Ascending aorta (tissue), 2 donors: ENCODE measurements at places on chromosomes 5 and 9.

GRCh38 chr9:33124751-33125381 is 42.3 kb downstream of the B4GALT1 start:
- no peak for DNase-seq

- DNase-seq = peak; percentile 80
Observed at GRCh38 chr5:140322751-140323731, 20.1 kb upstream of the PFDN1 start.

DNA sequence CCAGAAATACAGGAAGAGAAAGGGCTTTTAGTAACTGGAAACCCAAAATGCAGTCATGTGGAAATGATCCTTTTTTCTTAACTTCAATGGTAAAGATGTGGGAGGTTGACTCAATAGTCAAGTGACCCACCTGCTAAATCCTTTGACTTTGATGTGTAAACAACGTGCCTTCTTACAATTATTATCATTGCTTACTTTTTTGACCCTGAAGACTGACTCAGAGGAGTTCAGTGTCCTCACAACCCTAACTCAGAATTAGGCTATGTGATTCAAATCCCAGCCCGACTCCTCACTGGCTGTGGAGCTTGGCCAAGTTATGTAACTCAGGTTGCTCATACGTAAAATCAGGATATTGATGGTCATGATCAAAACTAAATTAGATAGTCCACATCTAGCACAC is 27.9 kb downstream of the ANXA1 start:
- DNase-seq = no peak

DNA sequence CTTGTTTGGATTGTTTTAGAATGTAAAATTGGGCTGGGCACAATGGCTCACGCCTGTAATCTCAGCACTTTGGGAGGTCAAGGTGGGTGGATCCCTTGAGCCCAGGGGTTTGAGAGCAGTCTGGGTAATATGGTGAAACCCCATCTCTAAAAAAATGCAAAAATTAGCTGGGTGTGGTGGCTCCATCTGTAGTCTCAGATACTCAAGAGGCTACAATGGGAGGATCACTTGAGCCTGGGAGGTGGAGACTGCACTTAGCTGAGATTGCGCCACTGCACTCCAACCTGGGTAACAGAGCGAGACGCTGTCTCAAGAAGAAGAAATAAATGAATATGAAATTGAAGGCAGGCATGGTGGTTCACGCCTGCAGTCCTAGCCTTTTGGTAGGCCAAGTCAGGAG is 21.3 kb downstream of the MAML1 start:
- no peak for DNase-seq

- DNase-seq = no peak
Observed at GRCh38 chr9:21690561-21690960, 111.9 kb upstream of the MTAP start.

GRCh38 chr5:122757285-122757684 is 17.6 kb upstream of the SNX2 start:
- no peak for DNase-seq

GRCh38 chr5:35004200-35004599 is 43.5 kb downstream of the AGXT2 start:
- DNase-seq = no peak

DNA sequence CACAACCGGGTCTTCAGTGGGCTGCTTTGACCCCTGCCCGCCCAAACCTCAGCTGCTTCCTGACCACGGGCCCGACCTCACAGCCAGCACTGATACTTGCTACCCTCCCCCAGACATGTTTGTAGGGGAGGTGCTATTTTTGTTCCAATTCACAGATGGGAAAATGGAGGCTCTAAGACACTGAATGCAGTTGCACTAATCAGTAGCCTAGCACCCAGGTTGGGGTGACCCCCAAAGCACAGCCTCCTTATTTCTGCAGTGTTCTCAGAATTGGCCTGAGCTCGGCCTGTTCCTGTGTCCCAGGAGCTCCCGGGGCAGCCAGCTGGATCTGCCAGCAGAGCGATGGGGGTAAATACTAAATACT is 22.6 kb downstream of the LAMC3 start:
- DNase-seq = no peak

- DNase-seq = no peak
Observed at GRCh38 chr9:123225374-123225813, 43.0 kb downstream of the STRBP start.

DNA sequence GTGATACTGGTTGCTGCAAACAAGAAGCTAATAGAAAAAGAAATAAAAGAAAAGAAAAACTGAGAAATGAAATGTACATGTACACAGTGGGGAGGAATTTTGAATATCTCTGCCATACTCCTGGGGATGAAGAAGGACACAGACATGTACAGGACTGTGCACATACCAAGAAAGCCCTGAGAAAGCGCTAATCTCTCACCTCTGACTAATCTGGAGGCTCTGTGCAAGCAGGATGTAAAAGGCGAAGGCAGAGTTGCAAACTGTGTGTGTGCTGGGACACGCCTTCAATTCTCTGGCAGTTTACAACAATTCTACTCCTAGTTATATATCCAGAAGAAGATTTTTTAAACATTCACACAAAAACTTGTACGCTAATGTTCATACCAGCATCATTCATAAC is 211.4 kb downstream of the KIAA0825 start:
- DNase-seq = no peak

DNA sequence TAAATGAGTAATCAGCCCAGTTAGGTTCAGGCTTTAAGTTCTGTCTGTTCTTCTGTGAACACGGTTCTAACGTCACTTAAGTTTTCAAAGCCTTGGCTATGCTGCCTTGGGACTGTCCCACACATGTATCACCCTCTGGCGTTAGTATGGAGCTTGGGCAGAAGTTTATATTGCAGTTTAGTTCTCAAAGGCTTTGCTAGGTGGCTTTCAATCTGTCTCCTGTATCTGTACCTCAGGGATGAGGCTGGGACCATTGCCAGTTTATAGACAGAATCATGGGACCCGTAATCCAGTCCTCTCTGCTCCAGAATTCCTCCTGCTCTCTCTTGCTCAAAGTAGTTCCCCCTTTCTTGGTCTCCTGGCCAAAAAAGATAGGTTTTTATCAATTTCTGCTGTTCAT is 12.1 kb downstream of the C9orf40 start:
- no peak for DNase-seq

DNA sequence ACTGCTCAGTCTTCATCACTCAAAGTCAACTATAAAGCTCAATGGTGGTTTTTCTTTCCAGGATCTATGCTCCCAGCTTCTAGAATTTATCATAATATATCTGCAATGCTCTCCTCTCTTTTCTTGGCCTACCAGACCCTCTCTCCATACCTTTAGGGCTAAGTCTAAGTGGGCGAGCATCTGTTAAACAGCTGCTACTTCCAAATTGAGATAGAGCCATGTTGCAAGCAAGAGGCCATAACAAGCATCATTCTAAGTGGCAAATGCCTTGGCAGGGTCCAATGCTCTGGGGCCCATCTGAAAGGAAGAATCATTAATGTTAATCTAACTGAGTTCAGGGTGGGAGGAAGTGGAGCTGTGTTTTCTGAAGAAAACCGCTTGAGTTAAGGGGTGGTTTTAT is 324.0 kb downstream of the TLR4 start:
- DNase-seq = no peak

DNA sequence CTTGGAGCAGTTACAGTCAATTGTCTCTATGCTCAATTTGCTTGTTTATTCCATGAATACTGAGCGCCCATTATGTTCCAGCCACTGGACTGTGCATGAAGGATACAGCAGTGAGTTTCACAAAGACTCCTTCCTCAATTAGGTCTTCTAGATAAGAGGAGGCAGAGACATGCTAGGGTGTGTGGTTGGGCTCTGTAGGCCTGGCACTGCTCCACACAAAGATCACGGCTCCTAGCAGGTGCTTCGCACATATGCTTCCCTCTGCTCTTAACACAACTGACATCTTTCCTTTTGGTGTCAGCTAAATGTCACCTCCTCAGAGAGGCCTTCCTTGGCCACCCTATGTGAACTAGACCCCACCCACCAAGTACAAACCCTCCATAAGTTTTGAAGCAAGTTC is 10.9 kb downstream of the IL12B start:
- DNase-seq = no peak

DNA sequence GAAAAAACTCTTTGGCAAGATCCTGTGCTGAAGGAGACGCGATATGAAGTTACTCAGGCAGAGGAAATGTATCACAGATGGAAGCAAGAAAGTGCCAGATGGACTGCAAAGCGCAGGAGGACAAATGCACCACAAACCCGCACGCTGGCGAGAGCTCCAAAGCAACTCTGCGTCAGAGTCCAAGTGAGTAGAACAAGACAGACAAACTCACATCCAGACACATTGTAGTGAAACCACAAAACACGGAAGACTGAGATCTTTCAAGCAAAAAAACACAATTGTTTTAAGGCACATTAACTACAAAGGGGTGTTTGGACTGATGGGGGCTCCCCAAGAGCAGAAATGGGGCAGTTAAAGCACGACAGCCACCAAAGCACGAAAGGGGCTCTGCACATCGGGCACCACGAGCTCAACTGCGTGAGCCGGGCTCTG is 39.2 kb upstream of the NKD2 start:
- no peak for DNase-seq

GRCh38 chr9:12838546-12838945 is 63.7 kb downstream of the LURAP1L start:
- no peak for DNase-seq
